ENCODE measurements at places on chromosomes 4 and X. TPM values are rescaled to one million over a fixed set of nuclear protein-coding genes. Genes with fewer than 3 reads are reported as not detected.

GRCh38 chrX:107773206-107773605 is 2.4 kb downstream of the TSC22D3 start:
- DNase-seq = no peak

Gene TNIP3
- not detected for total RNA-seq

DNA sequence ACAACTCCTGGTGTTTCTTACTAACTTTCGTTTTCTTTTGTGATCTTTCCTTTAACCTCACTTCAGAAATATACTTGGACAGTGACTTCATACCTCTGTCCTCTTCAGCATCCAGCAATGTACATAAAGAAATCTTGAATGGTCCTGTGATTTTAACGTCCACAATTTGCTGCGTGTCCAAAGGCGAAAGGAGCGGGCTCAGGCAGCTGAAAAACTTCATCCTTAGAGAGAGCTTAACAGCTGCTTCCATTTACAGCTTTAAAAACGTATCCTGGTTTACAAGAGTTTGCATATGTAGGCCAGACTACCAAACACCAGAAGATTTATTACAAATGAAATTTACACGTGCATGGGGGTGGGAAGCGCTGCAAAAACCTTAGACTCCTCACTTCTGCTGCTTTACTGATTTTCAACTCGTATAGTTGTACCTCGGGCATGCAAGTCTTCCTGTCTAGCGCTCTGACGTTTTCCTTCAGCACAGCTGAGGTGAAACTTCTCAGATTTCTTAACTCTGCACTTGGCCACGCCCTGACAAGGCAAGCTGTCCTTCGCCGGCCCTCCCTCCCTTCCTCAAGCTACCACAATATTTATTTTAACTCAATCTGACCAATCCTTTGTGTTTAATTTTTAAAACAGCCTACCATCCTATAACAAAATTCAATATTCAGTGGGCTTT is 406.4 kb downstream of the FAM47A start:
- peak; percentile 48 for DNase-seq

DNA sequence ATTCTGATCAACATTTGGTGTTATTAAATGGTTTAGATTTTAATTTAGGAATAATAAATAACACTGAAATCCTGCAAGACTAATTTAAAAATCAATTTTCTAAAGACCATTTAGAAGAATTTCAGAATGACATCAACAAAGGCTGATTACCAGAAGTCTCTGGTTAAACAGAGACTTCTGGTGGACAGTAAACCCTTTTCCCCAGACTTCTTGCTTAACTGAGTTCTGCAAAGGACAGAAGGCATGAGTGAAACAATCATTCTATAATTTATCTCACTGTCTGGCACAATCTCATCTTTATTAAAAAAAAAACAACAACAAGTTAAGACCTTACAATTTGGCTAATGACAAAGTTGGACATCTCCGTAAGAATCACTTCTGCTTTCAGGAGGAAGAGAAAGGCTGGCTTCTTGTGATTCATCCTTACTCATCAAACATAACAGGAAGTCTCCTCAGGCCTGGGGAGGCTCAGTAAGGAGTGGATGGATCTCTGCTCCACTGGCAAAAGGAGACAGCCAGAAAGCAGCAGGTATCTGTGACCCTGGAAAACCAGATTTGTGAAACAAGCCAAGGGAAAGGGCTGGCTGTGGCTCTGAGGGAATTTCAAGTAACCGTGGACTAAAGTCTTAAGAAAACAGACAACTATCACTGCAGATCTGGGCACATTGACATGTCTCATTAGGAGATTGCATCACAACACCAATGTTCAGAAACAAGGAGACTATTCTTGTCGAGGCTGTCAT is 908 bp upstream of the TLR6 start:
- peak; percentile 96 for DNase-seq

Gene RBM46
- total RNA-seq = 0.53 TPM

Gene SPOCK3
- total RNA-seq = 1.0 TPM

GRCh38 chr4:4950561-4951290 is 68.5 kb downstream of the CYTL1 start:
- DNase-seq = no peak

Gene PCDH18
- under 0.01 TPM for total RNA-seq

DNA sequence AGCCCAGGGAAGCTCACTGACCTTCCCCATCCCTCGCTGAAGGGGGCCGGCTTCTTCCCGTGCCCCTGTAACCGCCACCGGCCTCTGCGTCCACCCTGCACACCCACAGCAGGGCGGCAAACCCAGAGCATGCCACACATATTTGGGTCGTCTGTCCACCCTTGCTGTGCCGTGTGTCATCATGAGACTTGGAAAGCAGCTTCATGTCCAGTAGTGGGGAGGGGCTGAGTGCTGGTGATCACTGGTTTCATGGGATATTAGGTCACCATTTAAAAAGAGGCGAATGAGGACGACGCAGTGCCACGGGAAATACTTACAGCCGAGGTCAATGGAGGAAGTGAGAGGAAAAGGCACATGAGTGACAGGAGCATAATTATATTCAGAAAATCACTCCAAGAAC is 74.8 kb downstream of the HTRA3 start:
- no peak for DNase-seq

GRCh38 chr4:87390551-87390890 is 467 bp downstream of the HSD17B11 start:
- no peak for DNase-seq

DNA sequence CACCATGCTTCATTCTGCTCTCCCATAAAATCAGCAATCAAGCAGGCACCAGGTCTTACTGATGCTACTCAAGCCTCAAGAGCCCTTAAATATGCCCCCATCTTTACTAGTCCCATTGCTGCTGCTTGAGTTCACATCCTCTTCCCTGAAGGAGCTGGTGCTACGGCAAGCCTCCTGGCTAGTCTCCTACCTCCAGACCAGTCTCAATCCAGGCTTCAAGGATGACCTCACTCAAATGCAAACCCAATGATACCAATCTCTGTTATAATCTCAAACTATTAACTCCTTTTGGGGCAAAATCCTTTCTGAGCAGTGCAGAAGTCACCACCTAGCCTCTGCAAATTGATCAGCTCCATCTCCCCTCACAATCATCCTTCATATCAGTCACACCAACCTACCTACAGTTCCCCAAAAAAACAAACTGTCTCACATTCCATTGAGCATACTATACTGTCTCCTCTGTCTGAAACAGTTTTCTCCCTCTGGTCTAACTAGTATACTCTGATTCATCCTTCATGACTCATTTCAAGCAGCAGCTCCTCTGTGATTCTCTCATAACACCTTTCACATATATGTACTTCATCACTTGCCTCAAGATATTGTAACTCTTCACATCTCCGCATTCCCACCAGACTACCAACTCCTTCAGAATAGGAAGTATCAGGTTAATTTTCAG is 30.0 kb downstream of the PAPSS1 start:
- peak; percentile 99 for DNase-seq

Gene COL25A1
- total RNA-seq = under 0.01 TPM

DNA sequence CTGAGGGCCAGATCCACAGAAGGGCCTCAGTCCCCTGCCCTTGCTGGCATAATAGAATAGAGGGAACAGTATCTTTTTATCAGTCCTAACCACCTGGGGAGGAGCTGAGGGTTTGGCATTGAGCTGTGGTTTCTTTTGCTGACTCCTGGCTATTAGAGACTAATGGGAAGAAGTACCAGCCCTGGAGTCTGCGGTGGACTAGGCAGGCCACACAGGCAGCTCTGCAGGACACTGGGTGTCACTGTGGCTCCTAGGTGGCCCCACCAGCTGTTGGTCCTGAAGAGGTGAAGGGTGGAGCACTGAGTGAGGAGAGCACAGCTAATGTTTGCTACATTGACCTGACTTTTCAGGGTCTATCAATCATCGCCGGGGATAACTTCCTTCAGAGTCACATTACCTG is 52.8 kb upstream of the GPC4 start:
- no peak for DNase-seq

DNA sequence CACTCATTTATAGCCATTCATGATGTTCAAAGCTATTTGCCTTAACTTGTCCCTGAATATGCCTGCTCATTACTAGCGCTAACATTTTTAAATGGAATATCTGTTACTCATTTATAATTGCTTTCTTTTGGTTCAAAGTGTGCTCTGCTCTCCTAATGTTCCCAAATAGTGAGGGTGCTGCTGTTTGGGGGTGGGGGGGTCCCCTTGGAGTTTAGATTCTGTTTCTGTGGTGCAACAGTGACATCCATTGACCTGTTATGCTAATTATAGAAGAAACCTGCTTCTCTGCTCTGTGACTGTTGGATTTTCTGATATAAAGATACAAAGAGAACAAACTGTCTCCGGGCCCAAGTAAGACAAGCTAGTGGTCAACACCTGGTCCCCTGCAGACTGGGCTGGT is 222.4 kb downstream of the SHROOM3 start:
- DNase-seq = no peak

GRCh38 chrX:9433596-9433995 is 31.3 kb upstream of the TBL1X start:
- DNase-seq = no peak

GRCh38 chrX:149567621-149568417 is 18.1 kb upstream of the HSFX3 start:
- DNase-seq = no peak

Gene CENPVL1
- total RNA-seq = not detected

- no peak for DNase-seq
These were observed 1133.8 kb downstream of the TECRL start for GRCh38 chr4:63275491-63275890.

DNA sequence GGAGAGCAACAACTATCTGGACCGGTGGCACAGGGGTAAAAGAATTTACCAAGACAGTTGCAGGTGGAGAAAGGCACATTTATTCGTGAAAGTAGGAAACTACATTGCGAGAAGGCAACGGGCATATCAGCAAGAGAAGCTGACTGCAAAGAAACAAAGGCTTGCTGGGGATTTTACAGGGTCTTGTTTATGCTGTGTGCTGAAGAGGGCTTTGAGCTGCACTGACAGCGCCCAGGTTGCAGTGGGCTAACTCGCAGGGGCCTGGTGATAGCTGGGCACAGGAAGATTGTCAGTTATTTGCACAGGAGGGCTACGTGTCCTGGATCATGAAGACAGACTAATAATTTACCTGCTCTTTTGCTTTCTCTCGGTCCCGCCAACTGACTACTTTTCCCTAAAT is 10.7 kb downstream of the TLR3 start:
- no peak for DNase-seq

- peak; percentile 42 for DNase-seq
These were observed 201.0 kb upstream of the NEIL3 start for GRCh38 chr4:177108708-177109107.

GRCh38 chr4:132333724-132334047 is 815.4 kb upstream of the PCDH10 start:
- peak; percentile 26 for DNase-seq

GRCh38 chrX:14712096-14712495 is 160.8 kb downstream of the FANCB start:
- DNase-seq = no peak

- DNase-seq = peak; percentile 73
These were observed 20.2 kb downstream of the FBXW7 start for GRCh38 chr4:152515678-152516077.

GRCh38 chr4:48073567-48074103 is 57.1 kb downstream of the NIPAL1 start:
- DNase-seq = no peak

Gene SOWAHB
- total RNA-seq = 21.1 TPM

GRCh38 chrX:16559206-16559619 is 90.7 kb upstream of the S100G start:
- no peak for DNase-seq

Gene SPANXC
- total RNA-seq = not detected

Gene PRR32
- not detected for total RNA-seq

- no peak for DNase-seq
These were observed 458.7 kb downstream of the FAT4 start for GRCh38 chr4:125773502-125773901.

DNA sequence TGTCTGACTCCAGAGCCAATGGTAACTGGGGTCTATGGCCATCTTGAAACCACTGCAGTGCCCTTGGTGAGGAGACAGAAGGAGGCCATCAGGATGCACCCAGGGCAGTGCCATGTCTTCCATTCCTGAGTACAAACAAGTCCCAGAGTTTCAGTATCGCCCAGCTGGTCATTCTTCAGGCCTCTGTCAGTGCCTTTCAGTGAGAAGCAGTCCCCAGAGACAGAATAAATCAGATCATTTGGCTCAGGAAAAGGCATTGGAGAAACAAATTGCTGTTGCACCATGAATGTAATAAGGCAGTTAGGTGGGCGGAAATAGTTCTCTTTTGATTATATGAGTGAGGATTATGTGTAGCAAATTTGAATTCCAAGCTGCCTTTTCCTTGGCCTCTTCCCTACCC is 21.3 kb downstream of the ADGRG4 start:
- DNase-seq = no peak

DNA sequence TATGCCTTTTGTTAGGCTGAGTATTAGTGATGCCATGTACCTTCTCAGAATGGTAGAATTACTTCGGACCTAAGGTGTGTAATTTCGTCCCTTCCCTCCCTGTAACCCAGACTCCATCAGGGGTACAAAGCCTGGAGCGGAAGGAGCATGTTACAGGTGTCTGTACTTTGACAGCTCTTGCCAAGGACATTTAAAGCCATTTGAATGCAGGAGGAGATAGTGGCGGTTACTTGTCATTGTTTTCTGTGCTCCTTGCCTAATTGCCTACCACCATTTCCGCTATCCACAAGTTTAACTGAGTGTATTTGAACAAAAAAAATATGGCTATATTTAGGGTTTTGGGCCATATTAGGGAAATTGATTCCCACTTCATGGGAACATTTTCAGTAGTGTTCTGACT is 1.8 kb downstream of the FNIP2 start:
- no peak for DNase-seq

DNA sequence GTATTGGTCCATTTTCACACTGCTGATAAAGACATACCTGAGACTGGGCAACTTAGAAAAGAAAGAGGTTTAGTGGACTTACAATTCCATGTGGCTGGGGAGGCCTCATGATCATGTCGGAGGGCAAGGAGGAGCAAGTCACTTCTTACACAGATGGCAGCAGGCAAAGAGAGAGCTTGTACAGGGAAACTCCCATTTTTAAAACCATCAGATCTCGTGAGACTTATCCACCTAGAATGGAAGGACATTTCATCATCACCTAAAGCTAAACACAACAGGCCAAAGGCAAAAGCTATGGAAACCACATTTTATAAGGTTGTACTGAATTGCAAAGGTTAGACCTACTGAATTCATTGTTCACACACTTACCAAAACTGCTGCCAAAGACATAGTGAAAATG is 6.0 kb upstream of the SLC25A43 start:
- DNase-seq = no peak

Gene BTK
- total RNA-seq = not detected

GRCh38 chr4:24743927-24744326 is 51.4 kb upstream of the SOD3 start:
- no peak for DNase-seq
